ENCODE measurements at places on chromosomes 7 and 10.
A peak's percentile ranks its signal among the peaks of the same experiment; 100 is the strongest.

GRCh38 chr7:24233386-24233785, 50.6 kb upstream of the NPY start:
- no peak for DNase-seq

- DNase-seq, result no peak
Observed at GRCh38 chr7:114531326-114531725, 116.7 kb downstream of the FOXP2 start.

DNA sequence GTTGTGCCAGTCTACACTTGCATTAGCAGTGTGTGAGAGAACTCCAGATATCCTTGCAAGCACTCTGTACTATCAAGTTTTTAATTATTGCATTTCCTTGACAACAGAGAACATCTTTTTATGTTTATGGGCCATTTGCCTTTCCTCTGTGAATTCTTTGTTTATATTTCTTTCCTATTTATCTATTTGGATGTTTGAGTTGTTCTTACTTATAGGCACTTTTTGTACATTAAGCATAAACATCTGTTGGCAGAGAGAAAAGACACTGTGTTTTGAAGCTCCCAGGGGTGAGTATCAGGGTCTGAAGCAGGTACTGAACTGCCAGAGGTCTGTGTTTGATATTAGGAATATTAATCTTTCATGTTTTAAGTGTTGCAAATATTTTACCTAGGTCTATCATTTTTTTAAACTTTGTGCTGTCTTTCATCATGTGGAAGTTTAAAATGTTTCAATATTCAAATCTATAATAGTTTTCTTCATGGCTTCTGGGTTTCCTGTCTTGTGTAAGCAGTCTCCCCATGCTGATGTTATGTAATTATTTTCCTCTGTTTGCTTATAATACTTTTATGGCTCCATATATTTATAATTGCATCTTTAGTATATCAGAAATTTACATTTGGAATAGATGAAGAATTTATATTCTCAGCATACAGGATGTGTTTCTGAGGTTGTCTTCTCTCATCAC, 17.7 kb upstream of the PDCD4 start:
- no peak for DNase-seq

DNA sequence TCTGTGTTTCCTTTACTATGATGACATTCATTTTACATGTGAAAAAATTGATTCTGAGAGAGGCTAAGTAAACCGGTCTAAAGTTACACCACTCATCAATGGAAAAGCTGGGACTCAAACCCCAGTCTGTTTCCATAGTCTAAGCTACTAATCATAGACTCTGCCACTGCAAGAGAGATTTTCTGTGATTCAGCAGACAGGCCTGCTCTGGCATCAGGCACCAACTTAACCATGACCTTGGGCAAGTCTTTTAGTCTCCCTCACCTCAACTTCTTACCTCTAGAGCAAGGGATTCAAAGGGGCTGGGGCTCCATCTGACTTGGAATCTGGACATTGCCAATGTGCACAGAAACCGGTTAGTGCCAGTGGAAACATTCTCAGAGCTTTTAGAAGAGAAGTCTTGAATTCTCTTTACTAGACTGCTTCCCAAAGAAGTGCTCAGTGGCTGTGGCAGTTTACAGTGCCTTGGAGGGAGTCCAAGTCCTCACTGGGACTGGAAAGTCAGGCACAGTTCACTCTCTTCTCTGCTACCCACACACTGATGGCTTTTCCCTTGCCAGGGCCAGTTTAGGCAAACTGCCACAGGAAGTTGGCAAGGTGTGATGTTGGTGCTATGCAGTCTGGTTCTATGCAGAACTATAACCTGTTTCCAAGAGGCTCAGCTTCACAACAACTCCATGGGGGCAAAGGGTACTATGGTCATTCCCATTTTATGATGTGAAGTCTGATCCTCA, 4.5 kb upstream of the BLNK start:
- no peak for DNase-seq

- DNase-seq, result no peak
Observed at GRCh38 chr10:5092375-5092774, 1.8 kb upstream of the AKR1C3 start.

GRCh38 chr10:102394079-102394800, 1.3 kb upstream of the NFKB2 start:
- DNase-seq, result peak; percentile 86

DNA sequence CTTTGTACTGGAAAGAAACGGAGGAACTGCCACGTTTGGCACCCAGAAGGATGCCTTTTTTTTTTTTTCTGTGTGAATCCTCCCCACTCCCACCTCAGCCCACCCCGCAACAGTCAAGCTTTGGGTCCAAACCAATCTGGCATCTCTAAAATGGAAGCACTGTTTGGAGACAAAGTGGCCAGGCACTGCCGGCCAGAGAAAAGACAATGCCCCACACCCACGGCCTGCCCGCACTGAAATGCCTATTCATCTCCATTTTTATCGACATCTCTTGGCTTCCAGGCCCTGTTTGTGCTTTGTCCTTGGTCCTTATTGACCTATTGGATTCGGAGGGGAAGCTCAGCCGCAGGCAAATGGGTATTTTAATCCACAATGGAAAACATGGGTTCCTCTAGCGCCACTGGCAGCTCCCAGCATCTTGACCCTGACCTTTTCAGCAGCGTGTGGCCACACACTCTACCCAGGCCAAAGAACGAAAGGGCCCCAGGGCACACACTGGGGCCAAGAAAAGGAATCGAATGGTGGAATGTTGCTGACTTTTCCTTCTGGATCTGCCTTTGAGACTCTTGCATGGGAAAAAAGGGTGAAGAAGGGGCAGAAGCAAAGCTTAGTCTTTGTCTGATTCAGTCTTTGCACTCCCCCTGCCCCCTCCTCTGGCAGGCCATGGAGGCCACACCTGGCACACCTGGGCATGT, 162.6 kb upstream of the CDCA7L start:
- DNase-seq, result no peak

GRCh38 chr10:9921544-9921943, 1096.1 kb upstream of the CELF2 start:
- DNase-seq, result no peak

GRCh38 chr7:2157473-2158279, 75.1 kb downstream of the MAD1L1 start:
- DNase-seq, result peak; percentile 82

DNA sequence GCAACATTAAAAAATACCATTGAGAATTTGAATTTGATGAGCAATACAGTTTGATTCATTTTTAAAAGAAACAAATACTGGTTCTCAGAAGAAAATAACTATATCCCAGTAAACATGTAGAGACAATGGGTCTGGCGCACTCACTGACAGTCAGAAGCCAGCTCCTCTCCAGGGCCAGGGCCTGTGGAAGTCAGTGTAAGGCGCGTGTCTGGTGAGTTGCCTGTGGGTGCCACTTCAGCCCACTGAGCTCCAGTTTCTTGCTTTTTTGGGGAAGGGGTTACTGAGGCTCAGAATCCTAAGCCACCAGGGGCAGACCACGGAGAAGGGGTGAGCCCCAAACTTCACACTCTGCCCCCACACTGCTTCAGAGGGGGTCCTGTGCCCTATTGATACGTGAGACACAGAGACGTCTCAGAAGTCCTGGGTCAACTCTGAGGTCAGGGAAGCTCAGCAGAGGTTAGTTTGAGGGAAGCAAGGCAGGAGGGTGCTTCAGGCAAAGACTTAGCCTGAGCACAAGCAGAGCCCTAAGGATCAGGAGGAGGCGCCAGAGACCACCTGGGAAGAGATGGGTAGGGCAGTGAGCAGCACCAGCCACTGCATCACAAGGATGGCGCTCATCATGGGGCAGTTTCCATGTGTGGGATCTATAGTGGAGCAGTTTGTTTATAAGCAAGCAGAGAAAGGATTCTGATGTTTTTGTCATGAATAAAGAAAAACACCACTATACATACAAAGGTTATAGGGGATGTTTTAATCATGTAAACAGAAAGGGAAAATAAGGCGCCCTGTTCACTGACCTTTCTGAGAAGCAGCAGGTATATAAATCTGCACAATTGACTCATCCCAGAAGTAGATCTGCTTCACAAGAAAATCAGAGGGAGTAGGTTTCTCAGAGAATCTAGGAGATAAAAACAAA, 95.7 kb downstream of the PKD1L1 start:
- no peak for DNase-seq

- DNase-seq, result no peak
Observed at GRCh38 chr10:16964576-16965343, 147.5 kb upstream of the RSU1 start.

GRCh38 chr7:109126404-109127050, 556.9 kb downstream of the DNAJB9 start:
- DNase-seq, result no peak

GRCh38 chr10:16820421-16820820, 3.2 kb upstream of the RSU1 start:
- DNase-seq, result no peak

DNA sequence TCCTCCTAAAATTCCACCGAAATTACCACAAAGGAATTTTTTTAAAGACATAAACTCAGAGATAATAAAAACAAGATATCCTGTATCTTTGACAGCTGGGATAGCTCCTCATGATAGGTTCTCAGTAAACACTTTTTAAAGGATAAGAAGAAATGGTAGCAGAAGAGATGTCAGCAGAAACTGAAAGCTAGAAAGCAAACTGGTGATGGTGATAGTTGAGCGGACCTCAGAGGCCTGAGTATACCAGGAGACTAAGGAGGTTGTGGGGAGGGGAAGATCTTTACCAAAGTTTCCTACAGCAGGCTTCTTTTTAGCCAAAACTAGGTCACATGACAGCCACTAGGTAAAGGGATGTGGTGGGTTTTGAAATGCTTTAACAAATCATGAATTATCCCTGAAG, 22.5 kb downstream of the PCGF5 start:
- DNase-seq, result no peak

DNA sequence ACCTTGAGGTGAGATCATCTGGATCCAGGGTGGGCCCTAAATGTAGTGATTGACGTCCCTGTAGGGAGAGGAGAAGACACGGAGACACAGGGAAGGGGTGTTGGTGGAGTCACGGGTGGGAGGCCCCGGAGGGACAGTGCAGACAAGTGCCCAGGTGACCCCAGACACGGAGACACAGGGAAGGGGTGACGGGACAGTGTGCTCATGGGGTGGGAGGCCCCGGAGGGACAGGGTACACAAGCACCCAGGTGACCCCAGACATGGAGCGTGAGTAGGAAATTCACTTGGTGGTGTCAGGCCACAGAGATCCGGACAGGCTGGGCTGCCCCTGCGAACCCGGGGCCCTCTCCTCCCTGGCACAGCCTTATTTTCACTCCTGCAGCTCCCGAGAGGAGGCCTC, 176.9 kb downstream of the PTPRN2 start:
- DNase-seq, result no peak

DNA sequence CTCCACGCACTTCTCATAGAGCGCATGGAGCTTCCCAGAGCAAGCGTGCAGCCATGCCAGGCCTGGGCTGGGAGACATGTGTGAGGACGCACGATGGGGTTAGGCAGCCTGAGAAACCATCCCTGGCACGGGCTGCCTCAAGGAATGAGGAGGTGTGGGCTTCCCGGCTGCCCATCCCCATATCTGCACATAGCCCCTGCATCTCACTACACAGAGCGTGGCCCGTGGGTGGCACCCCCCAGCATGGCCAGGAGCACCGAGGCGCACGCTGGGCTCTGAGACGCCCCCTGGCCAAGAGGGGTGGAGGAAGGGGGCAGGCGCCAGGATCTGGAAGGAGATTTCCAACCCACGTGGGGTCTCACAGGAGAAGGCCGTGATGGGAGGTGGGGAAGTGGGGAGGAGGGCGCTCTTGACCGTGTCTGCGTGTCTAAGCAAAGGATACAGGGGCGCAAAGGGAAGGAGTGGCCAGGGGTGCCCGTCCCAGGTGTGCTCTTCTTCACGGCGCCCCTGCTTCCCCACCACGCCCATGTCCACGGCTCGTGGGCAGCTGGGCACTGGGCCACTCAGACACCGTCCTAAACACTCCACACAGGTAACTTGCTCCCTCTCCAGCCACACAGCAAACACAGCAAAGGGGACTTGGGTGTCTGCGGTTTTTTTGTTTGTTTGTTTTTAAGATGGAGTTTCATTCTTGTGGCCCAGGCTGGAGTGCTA, 340.5 kb downstream of the PTPRN2 start:
- DNase-seq, result no peak

GRCh38 chr7:83085299-83085698, 77.4 kb downstream of the PCLO start:
- DNase-seq, result no peak

Measured in SHP77 (cell line).